ENCODE measurements at places on chromosomes 1 and 21. TPM values are rescaled to one million over a fixed set of nuclear protein-coding genes. Genes with fewer than 3 reads are reported as not detected.

The CLCA4 gene
- polyA plus RNA-seq, result not detected

DNA sequence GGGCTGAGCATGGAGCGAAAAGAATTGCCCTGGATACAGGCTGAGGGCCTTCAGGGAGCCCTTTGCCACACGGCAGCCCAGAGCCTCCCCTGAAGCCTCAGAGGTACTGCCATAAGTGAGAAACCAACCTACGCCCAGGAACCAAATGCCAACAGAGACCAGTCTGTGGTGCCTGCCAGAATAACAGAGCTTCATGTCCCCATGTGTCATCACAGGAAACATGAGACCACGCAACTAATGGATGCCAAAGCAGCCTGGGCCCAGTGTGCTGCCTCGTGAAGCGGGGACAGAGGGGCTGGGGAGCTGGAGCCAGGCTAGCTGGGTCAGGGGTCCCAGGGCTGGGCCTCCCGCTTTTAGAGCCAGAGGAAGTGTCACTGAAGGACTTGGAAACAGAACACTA is 18.7 kb upstream of the STUM start:
- no peak overlapping the region for H3K27ac ChIP-seq
- H3K4me1 ChIP-seq, result no peaks in the 10 kb centered on the region
- DNase-seq, result no peak
- H3K27me3 ChIP-seq, result no peaks in the 10 kb centered on the region
- no peak overlapping the region for H3K4me3 ChIP-seq

DNA sequence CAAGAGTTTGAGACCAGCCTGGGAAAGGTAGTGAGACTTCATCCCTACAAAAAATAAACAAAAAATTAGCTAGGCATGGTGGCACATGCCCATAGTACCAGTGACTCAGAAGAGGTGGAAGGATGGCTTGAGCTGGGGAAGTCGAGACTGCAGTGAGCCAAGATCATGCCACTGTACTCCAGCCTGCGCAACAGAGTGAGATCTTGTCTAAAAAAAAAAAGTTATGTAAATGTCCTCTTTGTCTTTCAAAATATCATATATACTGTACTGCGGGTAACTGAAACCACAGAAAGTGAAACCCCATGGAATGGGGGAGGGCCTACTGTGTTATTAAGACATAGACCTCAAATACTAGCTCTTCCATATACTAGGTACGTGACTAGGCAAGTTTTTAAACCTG is 20.8 kb downstream of the ACADM start:
- no peak overlapping the region for H3K27ac ChIP-seq
- no peak overlapping the region for H3K4me3 ChIP-seq
- DNase-seq, result no peak
- no peaks in the 10 kb centered on the region for H3K27me3 ChIP-seq
- no peaks in the 10 kb centered on the region for H3K4me1 ChIP-seq
- peaks cover 5% of the 10 kb centered on the region for H3K36me3 ChIP-seq

The RIT1 gene
- polyA plus RNA-seq, result 17.7 TPM

GRCh38 chr1:7847599-7847998 is 5.3 kb downstream of the UTS2 start:
- no peaks in the 10 kb centered on the region for H3K4me1 ChIP-seq
- no peak overlapping the region for H3K27ac ChIP-seq
- no peak overlapping the region for H3K4me3 ChIP-seq
- H3K36me3 ChIP-seq, result no peaks in the 10 kb centered on the region
- no peaks in the 10 kb centered on the region for H3K27me3 ChIP-seq
- DNase-seq, result no peak

- no peak overlapping the region for H3K4me3 ChIP-seq
- H3K27ac ChIP-seq, result no peak overlapping the region
- DNase-seq, result no peak
- peaks cover 9% of the 10 kb centered on the region for H3K27me3 ChIP-seq
- no peaks in the 10 kb centered on the region for H3K36me3 ChIP-seq
Observed at GRCh38 chr1:201468501-201468843, 516 bp downstream of the PHLDA3 start.

The AMY1A gene
- not detected for polyA plus RNA-seq

The CDK11B gene
- 18.3 TPM for polyA plus RNA-seq

The LCA5L gene
- polyA plus RNA-seq, result 0.25 TPM

The CDC42BPA gene
- polyA plus RNA-seq, result 0.44 TPM

DNA sequence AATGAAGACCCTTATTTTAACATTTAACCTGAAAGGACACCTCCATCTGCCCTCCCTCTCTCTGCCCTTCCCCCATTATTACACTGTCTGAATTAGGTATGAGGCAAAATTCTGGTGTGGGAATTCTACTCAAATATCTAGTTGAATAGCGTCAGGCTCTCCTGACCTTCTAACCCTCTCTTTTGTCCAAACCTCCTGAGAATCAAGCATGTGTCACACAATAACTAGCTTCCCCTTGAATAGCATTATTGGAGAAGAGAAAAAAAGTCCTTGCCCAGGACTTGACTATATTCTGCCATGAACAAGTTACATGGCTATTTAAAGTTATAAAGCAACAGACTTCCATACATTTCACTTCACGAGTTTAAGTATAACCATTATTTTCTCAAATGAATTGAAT is 35.5 kb downstream of the USH2A start:
- no peak overlapping the region for H3K27ac ChIP-seq
- DNase-seq, result no peak
- no peaks in the 10 kb centered on the region for H3K27me3 ChIP-seq
- H3K36me3 ChIP-seq, result no peaks in the 10 kb centered on the region
- no peak overlapping the region for H3K4me3 ChIP-seq

The SYT14 gene
- polyA plus RNA-seq, result not detected

DNA sequence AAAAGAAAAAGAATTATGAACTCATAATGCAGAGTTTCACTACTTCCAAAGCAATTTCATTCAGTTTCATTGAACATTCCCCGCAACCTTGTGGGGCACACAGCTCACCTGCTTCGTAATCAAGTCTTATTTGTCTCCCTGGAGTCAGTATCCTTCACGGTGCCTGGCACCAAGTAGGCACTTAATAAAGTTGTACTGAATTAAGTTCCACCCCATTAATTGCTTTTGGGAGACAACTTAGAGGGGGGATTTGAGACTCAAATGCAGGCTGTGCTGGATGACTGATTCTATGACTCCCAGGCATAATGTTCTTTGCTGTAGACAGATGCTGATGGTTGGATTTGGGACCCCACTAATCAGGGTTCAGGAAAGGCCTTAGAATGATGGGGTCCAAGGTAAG is 6.5 kb upstream of the ID3 start:
- peaks cover 13% of the 10 kb centered on the region for H3K27me3 ChIP-seq
- DNase-seq, result no peak
- H3K4me3 ChIP-seq, result no peak overlapping the region
- H3K27ac ChIP-seq, result no peak overlapping the region

GRCh38 chr1:159011751-159012150 is 2.0 kb downstream of the IFI16 start:
- no peaks in the 10 kb centered on the region for H3K27me3 ChIP-seq
- H3K4me3 ChIP-seq, result peak overlapping the region; percentile 48
- DNase-seq, result no peak
- peak overlapping the region; percentile 40 for H3K27ac ChIP-seq
- peaks cover 18% of the 10 kb centered on the region for H3K36me3 ChIP-seq

- no peak overlapping the region for H3K27ac ChIP-seq
- DNase-seq, result no peak
- no peak overlapping the region for H3K4me3 ChIP-seq
- H3K36me3 ChIP-seq, result no peaks in the 10 kb centered on the region
- H3K27me3 ChIP-seq, result no peaks in the 10 kb centered on the region
Observed at GRCh38 chr1:72202761-72203160, 79.6 kb downstream of the NEGR1 start.

DNA sequence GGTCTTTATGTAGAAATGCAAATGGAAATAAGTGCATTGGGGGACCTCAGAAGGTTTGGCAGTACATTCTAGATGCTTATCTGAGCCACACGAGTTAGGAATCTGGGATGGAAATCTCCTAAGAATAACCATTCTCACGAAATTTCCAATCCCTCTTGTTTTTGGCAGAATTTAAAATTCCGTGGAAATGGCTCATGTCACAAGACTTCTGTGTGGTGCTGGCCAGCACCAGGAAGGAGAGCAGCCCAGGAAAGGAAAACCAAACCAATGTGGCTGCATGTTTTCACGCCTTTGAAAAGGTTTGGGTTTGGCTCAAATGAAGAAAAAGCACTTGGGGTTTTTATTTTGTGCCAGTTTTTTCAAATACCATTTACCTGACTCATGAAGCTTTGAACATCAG is 80.1 kb upstream of the KCNK2 start:
- H3K27me3 ChIP-seq, result no peaks in the 10 kb centered on the region
- no peak overlapping the region for H3K4me3 ChIP-seq
- H3K36me3 ChIP-seq, result no peaks in the 10 kb centered on the region
- no peak overlapping the region for H3K27ac ChIP-seq
- no peaks in the 10 kb centered on the region for H3K4me1 ChIP-seq

The PTGFR gene
- polyA plus RNA-seq, result not detected

DNA sequence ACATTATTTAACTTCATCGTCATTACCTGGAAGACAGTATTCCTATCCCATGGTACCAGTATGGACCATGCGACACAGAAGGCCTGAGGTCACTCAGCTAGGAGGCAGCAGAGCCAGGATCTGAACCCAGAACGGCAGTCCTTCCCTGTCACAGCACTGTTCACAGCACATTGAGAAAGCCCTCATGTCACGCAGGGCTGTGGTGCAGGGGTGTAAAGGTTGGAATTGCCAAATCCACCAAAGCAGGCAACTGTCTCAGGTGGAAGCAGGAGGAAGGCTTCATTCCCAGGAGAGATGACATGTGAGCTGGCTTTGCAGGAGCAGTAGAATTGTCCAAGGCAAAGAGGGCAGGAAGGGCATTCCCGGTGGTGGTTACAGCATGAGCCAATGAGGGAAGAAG is 9.9 kb upstream of the TTC22 start:
- no peak overlapping the region for H3K27ac ChIP-seq
- DNase-seq, result no peak
- H3K27me3 ChIP-seq, result no peaks in the 10 kb centered on the region
- no peak overlapping the region for H3K4me3 ChIP-seq

DNA sequence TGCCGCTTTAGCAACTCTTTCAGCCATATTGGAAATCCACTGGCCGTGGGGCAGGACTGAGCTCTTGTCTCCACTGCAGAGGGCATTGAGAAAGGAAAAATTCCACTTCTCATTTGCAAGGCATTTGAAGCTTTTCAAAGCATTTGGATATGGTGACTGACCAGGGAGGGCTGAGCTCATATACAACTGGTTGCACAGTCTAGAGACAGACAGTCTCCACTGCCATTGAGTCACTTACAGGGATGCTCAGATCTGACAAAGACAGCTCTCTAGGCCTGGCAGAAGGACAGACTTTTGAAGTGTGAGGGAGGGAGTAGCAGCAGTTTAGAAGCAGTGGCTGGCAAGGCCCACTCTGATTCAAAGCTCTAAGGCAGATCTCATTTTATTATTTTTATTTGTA is 24.2 kb downstream of the NCF2 start:
- H3K4me1 ChIP-seq, result no peaks in the 10 kb centered on the region
- H3K27ac ChIP-seq, result no peak overlapping the region
- H3K4me3 ChIP-seq, result no peak overlapping the region
- H3K27me3 ChIP-seq, result no peaks in the 10 kb centered on the region
- DNase-seq, result no peak

- H3K36me3 ChIP-seq, result no peaks in the 10 kb centered on the region
- no peak for DNase-seq
- H3K27ac ChIP-seq, result no peak overlapping the region
- H3K4me3 ChIP-seq, result no peak overlapping the region
- peaks cover 18% of the 10 kb centered on the region for H3K4me1 ChIP-seq
Observed at GRCh38 chr1:180157576-180158057, 2.9 kb downstream of the QSOX1 start.

The SLC2A5 gene
- polyA plus RNA-seq, result not detected

The SNIP1 gene
- 6.3 TPM for polyA plus RNA-seq

- no peaks in the 10 kb centered on the region for H3K4me1 ChIP-seq
- H3K36me3 ChIP-seq, result no peaks in the 10 kb centered on the region
- no peaks in the 10 kb centered on the region for H3K27me3 ChIP-seq
- no peak for DNase-seq
Observed at GRCh38 chr1:231359113-231359512, 21.0 kb downstream of the SPRTN start.

The DYNLT5 gene
- not detected for polyA plus RNA-seq

The LDLRAD1 gene
- not detected for polyA plus RNA-seq

DNA sequence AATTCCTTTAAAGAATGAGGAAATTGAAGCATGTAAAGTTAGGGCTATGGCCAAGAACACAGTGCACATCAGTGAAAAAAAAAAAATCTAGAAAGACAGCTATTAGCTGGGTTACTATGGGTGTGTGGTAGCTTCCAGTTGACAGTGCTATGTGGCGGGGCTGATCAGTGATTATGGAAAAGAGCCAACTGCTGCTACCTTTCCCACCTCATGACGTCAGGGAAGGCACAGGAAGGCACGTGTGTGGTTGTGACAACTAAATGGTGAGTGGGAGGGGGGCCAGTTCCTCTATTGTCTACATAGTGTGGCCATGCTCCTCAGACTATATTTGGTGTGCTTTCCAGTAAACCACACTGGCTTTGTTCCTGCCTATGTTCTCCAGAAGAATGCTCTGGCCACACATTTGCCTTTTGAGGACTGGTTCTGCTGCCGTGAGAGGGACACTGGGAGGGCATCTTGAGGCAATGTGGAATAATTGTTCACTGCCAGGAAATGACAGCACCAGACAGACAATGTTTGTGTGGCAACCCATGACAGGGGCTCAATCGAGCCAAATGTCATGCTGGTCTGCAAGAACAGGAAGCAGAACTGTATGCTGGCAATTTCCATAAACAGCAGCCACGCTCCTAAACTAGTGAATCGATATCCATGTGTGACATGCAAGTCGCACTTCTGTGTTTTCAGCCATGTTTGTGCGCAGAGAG is 3.0 kb upstream of the SDE2 start:
- peaks cover 66% of the 10 kb centered on the region for H3K4me1 ChIP-seq
- no peaks in the 10 kb centered on the region for H3K27me3 ChIP-seq
- no peaks in the 10 kb centered on the region for H3K36me3 ChIP-seq
- peak overlapping the region; percentile 99 for H3K27ac ChIP-seq
- peak overlapping the region; percentile 21 for H3K4me3 ChIP-seq

- H3K27me3 ChIP-seq, result no peaks in the 10 kb centered on the region
- no peak overlapping the region for H3K27ac ChIP-seq
- H3K4me3 ChIP-seq, result no peak overlapping the region
Observed at GRCh38 chr1:61301824-61302657, 219.7 kb downstream of the NFIA start.

DNA sequence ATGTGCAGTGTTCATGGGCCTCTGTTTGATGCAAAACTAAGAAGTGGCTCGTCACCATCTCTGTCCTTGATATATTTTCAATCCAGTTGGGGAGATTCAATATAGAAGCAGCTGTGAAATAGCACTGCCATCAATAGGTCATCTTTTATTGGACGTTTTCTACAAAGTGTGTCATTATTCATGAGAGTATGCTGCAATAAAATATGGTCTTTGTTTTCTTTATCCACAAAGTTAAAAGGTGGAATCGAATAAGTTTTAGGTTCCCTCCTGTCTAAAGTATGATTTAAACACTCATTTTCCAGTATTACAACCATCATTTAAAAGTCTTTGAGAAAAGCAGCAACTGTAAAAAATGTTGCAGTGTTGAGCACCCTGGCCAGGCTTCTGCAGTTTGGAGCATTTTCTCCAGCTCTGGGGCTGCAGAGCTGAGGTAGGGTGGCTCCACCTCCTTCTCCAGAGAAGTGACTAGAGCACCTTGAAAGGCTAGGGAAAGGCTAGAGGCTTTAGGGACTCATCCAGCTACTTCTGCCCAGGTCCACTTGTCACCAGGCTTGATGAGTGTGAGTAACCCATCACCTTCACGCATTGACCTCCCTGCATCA is 56.5 kb upstream of the DNAH14 start:
- no peak for DNase-seq
- no peak overlapping the region for H3K27ac ChIP-seq
- H3K4me3 ChIP-seq, result no peak overlapping the region
